ENCODE measurements at places on chromosomes 4 and X.

DNA sequence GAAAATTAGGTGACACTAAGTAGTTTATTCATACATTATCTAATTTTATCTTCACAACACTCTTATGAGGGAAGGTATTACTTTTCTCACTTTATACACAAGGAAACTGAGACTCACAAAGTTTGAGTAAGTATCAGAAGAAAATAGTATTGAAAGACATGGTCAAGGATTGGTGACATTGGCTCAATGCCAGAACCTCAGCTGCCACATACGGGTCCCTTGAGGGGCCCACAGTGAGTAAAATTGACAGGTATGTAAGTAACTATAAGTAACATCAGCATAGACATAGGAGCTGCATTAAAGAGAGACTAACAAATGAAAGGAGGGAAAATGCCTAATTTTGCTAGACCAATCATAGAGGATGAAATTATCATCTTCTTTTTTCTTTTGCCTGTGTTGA is 134.1 kb downstream of the COX18 start:
- DNase-seq, result no peak

DNA sequence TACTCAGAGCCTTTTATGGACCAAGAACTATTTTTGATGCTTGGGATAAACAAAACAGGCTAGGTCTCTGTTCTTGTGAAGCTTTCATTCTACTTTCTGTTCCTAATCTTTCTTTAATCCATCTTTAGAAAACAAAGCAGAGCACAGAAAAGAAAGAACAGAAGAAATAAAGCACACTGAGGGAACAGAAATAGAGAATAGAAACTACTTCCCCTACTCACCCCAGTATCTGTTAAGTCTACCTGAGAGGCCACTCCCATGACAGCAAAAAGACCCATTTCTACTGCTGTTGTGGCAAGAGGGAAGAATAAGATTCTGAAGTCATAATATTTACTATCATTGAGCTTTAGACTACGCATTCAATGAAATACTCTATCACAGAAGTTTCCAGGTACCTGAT is 9.2 kb downstream of the RFC1 start:
- no peak for DNase-seq

DNA sequence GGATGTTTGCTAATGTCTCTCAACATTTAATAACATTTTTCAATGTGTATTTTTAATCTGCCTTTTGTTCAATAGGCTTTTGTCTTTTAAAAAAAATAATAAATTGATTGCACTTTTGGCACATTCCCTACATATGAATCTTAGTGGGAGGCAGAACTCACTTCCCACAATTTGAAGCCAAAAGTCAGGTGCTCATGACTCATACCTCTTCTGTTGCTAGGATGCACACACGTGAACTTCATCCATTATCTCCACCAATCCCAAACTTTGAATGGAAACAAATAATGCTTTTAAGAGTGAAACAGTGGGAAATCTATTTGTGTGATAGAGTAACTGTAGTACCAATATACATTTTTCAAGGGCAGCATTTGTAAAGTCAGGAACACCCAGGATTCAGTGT is 260.5 kb downstream of the IQCM start:
- no peak for DNase-seq

GRCh38 chr4:102438396-102439235 is 62.5 kb upstream of the NFKB1 start:
- DNase-seq, result no peak

GRCh38 chrX:7316887-7317286 is 168.9 kb upstream of the PUDP start:
- no peak for DNase-seq

- DNase-seq, result no peak
Observed at GRCh38 chr4:143207555-143207954, 22.8 kb downstream of the USP38 start.

DNA sequence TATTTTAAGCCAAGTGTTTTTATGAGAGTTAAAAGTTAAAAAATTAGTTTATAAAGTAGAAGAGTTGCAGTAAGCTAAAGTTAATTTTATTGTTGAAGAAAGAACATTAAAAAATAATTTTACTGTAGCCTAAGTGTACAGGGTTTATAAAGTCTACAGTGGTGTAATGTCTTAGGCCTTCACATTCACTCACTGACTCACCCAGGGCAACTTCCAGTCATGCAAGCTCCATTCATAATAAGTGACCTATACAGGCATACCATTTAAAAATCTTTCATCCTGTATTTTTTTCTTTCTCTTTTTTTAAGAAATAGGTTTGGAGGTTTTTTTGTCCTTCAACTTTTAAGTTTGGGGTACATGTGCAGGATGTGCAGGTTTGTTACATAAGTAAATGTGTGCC is 87.9 kb upstream of the NR3C2 start:
- no peak for DNase-seq

GRCh38 chr4:7266525-7267292 is 74.4 kb downstream of the SORCS2 start:
- DNase-seq, result no peak

DNA sequence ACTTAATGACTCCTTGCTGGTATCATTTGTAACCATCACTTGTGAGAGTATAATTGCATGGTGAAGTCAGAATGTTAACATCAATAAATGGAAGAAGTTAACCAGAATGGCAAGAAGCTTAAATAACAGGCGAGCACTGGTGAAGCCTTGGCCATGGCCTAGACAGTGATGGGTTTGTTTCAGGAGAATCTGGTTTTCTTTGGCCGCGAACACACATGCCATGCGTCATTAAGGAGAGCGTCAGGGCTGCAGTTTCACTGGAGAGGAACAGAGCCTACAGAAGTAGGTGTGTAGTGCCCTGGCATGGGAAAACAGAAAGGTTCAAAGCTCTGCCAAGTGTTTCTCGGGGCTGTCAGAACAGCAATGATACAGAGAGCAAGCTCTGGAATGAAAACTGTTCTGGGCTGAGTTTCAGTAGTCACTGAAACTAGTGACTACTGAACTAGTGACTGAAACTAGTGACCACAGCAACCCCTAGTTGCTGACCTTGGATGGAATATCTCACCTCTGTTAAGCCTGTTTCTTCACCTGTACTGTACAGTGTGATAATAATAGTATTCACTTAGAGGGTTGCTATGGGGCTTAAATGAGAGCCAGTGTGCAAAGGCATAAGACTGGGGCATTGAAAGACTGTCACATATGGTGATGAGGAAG is 93.8 kb downstream of the C4orf51 start:
- DNase-seq, result no peak

All from NCI-H1417 (cell line).